NCI-H1694 (cell line): ENCODE measurements at places on chromosomes 11 and 22.

DNA sequence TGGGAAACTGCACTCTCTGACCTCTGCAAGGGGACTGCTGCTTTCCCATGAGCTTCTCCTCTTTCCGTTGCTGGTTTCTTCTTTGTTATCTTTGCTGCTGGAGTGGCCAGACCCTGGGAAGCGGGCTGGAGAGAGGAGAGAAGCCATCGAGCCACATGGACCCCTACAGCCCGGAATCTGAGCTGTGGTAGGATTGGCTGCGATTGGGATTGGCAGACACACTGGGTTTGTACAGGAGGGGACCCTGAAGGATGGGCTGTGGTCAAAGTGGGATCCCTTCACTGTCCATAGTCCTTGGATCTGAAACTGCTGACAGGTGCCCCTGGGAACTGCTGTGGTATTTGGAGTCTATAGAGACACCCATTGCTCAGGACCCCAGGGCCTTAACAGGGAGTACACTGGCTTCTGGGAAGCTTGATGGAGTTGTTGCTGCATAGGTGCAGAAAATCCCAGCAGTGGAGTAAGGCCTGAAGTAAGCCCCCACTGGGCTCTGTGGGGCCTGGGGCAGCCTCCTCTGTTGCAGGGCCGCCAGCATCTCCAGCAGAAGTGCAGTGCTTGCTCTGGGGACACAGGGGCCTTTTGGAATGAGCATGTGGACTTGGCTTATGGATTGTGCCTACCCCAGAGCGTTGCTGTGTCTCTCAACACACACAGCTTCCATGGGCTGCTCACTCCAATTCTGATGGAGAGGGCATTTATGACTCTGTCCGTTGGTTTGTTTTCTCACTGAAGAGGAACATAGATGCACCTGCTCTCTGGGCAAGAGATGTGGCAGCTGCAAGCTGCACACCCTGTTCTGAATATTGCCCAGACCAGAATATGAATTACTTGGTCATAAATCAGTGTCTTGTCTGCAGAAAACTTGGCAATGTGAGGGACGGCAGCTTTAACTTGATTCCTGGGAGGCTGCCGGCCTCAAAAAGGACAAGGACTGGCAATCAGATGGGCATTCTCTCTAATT is 32.0 kb downstream of the BCR start:
- DNase-seq: no peak

- DNase-seq: no peak
Measured at GRCh38 chr11:126410649-126411048, 55.2 kb downstream of the ST3GAL4 start.

- DNase-seq: no peak
Measured at GRCh38 chr11:106216281-106216680, 138.8 kb downstream of the AASDHPPT start.

DNA sequence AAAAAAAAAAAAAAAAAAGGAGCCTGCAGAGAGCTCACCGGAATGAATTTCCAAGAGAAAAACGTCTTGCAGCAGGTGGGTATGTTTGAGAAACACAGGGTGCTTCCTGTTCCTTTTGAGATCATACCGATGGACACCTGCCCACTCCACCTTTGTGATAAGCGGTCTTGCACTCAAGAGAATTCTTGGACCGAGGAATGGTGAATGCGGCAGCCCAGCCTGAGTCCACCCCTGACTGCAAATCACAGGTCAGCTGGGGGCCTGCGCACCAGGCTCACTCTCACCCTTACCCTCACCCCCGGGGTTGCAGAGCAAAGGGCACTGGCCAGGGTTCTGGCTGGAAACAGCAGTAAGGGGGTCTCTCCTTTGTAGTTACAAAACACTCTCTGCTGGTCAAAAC is 16.8 kb upstream of the TEF start:
- no peak for DNase-seq

DNA sequence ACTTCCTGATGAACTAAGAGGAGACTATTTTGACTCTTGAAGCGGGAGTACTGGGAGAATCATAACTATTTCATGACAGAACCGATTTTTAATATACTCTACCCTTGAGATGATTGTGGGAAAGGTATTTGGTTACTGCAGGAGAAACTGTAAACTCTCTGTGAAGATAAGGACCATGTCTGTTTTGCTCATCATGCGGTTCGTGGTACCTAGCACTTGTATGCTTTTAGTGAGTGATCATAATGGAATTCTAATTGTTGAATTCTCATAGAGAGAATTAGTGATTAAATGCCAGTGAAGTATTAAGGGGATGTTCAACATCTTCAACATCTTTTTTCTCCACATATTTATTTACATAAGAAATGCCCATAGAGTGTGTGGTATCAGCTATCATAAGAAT is 11.4 kb downstream of the AASDHPPT start:
- no peak for DNase-seq

GRCh38 chr11:82898241-82898640 is 2.0 kb downstream of the PRCP start:
- no peak for DNase-seq

GRCh38 chr11:60281485-60281884 is 1.0 kb downstream of the MS4A4A start:
- DNase-seq: no peak

DNA sequence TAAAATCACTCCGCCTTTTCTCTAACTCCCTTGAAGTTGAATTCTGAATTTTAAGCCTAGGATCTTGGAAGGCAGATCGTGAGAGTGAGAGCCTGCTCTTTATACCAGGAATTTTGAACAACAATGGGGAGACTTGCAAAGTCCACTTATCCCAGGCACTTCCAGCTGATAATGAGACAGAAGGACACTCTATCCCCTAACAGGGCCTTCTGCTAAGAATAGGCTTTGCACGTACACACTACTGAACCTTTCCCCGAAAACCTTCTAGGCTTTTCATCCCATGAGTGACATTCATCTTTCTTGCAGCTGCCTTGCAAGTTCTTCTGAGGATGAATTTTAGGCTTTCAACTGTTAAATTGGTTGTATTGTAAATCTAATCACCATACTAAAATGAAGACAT is 44.0 kb upstream of the WT1 start:
- no peak for DNase-seq

DNA sequence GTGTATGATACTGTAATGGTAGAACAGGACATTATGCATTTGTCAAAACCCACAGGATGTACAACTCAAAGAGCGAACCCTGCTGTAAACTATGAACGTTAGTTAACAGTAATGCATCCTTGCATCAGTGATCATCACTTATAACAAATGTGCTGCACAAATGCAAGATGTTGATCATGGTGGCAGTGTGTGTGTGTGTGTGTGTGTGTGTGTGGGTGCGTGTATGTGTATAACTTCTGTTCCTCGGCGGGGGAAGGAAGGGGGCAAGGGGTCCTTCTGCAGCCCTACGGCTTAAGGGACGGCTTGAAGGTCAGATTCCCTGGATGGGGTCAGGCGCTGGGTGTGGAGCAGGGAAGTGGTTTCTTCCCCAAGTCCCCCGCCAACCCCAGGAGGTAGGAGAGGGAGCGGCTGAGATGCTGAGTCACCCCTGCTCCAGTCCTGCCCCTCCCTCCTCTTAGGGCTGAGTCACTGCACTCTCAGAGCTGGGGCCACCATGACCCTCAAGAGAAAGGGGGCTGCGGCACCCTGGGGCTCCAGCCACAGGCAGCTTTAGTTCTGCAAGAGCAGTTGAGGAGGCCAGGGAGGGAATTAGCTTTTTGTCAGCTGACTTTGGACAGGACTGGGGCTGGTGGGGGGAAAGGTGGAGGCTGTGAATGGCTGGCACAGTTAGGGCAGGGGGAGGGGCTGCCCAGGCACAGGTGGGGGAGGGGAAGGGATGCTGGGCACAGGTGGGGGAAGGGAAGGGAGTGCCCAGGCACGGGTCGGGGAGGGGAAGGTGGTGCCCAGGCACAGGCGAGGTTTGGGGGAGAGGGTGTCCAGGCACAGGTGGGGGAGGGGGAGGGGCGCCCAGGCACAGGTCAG is 8.8 kb upstream of the CTSD start:
- DNase-seq: no peak

- DNase-seq: no peak
Measured at GRCh38 chr11:74989260-74989638, 516 bp downstream of the NEU3 start.

DNA sequence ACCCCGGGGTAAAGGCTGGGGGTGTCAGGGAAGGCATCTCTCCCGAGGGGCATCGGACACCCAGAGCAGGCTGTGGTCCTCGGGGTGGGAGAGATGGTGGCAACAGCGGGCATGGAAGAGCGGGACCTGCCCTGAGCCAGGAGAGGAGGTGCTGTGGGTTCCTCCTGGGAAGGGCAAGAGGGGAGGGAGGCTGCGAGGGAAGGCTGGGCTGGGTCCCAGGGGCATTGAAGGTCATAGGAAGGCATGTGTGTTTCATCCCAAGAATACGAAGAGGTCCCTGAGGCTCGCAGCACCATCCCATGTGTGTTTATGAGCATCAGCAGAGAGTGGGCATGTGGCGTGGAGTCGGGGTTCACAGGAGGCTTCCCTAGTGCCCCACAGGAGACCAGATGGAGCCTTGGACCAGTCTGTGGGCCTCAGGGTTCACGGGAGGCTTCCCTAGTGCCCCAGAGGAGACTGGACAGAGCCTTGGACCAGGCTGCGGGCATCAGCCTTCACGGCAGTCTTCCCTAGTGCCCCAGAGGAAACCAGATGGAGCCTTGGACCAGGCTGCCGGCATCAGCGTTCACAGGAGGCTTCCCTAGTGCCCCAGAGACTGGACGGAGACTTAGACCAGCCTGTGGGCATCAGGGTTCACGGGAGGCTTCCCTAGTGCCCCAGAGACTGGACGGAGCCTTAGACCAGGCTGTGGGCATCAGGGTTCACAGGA is 420.6 kb downstream of the BRD1 start:
- DNase-seq: no peak

GRCh38 chr22:40578171-40578570 is 58.3 kb downstream of the MRTFA start:
- DNase-seq: no peak

GRCh38 chr11:9643751-9644150 is 20.1 kb upstream of the SWAP70 start:
- DNase-seq: no peak

- no peak for DNase-seq
Measured at GRCh38 chr22:32794449-32795213, 6.9 kb upstream of the TIMP3 start.

DNA sequence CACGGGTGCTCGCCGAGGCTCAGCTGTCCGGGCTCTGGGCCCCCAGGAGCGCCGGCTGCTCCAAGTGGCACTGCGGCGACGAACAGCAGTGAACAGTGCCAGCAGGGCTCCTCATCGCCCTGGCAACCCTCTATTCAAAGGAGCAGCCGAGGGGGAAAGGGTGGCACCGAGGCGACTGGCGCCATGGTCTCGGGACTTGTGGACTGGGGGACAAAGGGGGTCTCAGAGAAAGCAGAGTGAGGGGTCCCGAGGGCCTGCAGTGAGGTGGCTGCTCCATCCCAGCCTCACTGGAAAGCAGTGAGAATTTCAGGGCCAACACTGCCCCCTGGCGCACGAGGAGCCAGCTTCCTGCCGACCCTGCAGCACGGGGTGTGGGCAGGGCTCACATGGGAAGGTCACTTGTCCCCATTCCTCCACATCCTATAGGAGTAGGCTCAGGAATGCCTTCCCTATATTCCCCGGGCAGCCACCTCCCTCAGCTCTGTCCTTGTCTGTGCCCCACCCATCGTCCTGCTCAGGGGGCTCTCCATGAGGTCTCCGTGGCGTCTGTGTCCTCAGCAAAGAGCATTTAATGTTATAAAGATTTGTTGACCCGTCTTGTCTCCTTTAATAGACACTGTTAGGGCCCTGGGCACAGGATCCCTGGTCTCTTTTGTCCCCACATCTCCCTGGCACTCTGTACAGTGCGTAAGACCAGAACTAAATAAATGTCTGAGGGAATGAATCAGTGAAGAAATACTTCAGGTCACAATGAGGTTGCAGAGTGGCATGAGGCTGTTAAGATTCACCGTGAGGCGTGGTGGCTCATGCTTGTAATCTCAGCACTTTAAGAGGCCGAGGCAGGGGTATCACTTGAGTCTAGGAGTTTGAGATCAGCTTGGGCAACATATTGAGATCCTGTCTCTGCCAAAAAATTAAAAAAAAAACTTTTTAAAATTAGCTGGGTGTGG is 26.4 kb downstream of the LRFN4 start:
- DNase-seq: peak; percentile 69

GRCh38 chr22:43218786-43219185 is 31.9 kb upstream of the TTLL12 start:
- no peak for DNase-seq

GRCh38 chr11:27795955-27796861 is 96.0 kb upstream of the BDNF start:
- DNase-seq: no peak

GRCh38 chr11:111450480-111451320 is 61.5 kb downstream of the BTG4 start:
- DNase-seq: no peak

- DNase-seq: peak; percentile 78
Measured at GRCh38 chr11:67732045-67732787, 57.8 kb upstream of the ALDH3B2 start.

- DNase-seq: no peak
Measured at GRCh38 chr11:11217929-11218628, 135.0 kb downstream of the CSNK2A3 start.

DNA sequence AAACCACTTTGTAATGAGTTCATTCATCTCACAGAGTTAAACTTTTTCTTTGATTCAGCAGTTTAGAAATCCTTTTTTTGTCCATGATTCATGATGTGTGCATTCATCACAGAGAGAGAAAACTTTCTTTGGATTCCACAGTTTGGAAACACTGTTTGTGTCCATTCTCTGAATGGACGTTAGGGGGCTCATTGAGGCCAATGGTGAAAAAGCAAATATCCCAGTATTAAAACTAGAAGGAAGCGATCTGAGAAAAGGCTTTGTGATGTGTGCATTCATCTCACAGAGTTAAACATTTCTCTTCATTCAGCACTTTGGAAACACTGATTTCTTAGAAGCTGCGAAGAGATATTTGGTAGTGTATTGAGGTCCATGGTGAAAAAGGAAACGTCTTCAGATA is 155.6 kb upstream of the TRIM48 start:
- no peak for DNase-seq

DNA sequence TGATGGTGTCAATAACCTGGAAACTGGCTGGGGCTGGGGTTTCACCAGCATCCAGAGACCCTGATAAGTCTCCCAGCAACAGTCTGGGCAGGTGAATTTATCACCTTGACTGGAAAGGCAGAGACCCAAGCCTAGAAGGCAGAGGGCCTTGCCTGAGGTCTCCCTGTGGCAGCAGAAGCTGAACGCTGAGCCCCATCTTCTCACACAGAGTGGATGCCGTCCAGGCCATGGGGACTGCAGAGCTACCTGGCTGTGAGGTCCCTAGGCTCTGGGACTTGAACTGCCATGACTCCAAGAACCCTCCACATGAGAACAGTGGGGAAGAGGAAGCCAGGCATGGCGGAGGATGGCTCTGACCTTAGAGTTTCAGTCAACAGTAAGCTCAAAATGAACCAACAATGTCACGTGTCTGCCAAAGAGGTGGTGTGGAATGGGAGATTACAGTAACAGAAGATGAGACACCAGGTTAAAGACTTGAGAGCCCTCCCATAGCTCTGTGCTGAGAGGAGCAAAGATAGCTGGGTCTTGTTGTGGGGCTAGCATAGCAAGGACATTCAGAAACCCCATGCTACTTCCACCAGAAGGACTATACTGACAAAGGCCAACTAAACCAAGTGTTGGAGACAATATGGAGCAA is 79.1 kb upstream of the LINC01488 start:
- DNase-seq: no peak
